ENCODE measurements at places on chromosomes 4 and X.

GRCh38 chrX:7119950-7120877 is 27.3 kb upstream of the STS start:
- no peak for DNase-seq

DNA sequence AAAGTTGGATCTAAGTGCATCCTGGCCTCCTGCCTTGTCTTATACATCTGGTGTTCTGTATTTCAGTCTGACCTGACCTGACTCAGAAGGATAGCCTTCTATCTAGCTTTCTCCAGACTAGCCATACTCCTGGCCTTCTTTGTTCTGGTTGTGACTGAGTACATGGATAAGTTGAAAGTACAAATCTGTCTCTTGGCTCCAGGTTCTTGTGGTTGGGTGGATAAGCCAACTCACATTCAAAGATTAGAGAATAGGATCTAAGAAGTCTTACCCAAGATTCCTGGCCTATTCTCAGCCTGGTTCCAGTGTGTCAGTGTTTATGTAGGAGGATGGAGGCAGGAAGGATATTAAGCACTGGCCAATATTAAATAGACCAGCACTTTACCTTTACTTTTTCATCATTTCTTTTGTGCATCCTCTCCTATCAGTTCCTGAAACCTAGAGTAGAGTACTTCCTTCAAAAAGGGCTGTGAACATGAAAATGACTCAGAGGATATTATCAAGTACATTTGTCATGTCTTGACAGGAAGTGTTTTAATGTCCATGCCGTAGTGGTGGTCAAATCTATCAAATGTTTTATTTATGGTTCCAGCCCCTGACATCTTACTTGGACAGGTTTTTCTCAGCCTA is 123.5 kb downstream of the IL15 start:
- no peak for DNase-seq

- no peak for DNase-seq
Observed at GRCh38 chrX:9141496-9141895, 107.6 kb upstream of the FAM9B start.

DNA sequence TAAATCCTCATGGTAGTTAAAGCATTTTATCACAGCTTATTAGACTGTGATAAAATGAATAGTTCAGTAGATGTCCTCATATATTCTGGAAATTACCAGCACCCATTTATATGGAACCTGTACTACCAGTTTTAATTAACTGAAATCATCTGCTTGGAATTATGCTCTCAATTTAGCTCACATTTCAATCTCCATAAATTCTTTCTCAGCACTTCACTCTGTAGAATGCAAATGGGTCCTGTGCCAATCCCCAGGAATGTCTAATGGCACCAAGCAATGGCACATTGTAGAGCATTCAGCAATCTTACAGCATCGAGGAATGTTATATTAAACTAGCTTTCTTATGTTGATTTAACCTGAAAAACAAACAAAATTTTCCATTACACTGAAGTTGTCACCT is 355.1 kb downstream of the PDHA2 start:
- no peak for DNase-seq

DNA sequence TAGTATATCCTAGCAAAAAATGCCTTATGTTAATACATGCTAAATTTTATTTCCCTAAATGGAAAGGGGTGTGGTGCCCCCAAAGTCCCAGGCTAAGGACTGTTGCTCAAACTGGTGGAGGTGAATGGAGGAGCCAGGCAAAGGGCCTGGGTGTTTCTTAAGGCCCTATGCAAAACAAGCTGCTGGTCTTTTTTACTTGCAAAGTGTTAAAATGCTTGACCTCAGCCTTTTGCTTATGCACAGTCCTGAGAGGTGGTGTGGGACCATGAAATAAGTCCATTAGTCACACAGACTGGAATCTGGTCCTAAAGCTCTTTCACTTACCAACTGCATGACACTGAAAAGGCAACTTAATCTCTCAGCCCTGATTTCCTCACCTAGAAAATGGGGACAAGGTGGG is 223.5 kb upstream of the MBNL3 start:
- DNase-seq: no peak

- DNase-seq: no peak
Observed at GRCh38 chr4:76969941-76970529, 20.5 kb downstream of the SEPTIN11 start.

- DNase-seq: no peak
Observed at GRCh38 chr4:15648600-15648999, 6.6 kb downstream of the FBXL5 start.

GRCh38 chrX:49947781-49948180 is 25.4 kb downstream of the CLCN5 start:
- DNase-seq: no peak

All from SW 1271 (cell line).